ENCODE measurements at places on chromosomes 4 and X. TPM values are rescaled to one million over a fixed set of nuclear protein-coding genes. Genes with fewer than 3 reads are reported as not detected.

GRCh38 chr4:168765726-168766125 is 244.3 kb downstream of the CBR4 start:
- peak; percentile 9 for DNase-seq
- no peak overlapping the region for H3K4me3 ChIP-seq
- no peaks in the 10 kb centered on the region for H3K4me1 ChIP-seq
- H3K36me3 ChIP-seq, result no peaks in the 10 kb centered on the region

- DNase-seq, result no peak
- no peaks in the 10 kb centered on the region for H3K27me3 ChIP-seq
- peaks cover 6% of the 10 kb centered on the region for H3K4me1 ChIP-seq
- H3K27ac ChIP-seq, result no peak overlapping the region
- no peak overlapping the region for H3K4me3 ChIP-seq
- no peaks in the 10 kb centered on the region for H3K36me3 ChIP-seq
Measured at GRCh38 chr4:186342582-186342981, 76.6 kb downstream of the F11 start.

DNA sequence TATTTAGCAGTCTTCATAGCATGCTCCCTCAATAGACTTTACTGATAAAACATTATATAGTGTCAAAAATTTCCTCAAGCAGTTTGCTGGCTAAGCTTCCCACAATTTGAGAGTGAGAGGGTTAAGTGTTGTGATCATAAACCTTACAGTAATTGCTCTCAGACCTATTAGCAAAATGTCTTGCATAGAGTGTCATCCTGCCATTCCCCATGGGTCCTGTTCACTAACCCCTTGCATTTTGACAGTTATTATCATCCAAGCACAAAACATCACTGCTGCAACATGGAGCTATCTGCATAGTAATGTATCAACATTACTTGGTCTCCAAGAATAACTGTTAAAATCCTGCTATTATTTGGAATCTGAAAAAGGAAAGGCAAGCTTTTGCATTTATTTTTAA is 196.1 kb upstream of the GK2 start:
- H3K27ac ChIP-seq, result no peak overlapping the region
- H3K36me3 ChIP-seq, result no peaks in the 10 kb centered on the region
- no peaks in the 10 kb centered on the region for H3K4me1 ChIP-seq

- no peak for DNase-seq
- H3K36me3 ChIP-seq, result no peaks in the 10 kb centered on the region
- no peak overlapping the region for H3K4me3 ChIP-seq
- no peaks in the 10 kb centered on the region for H3K27me3 ChIP-seq
Measured at GRCh38 chrX:110142096-110142495, 139.2 kb downstream of the TMEM164 start.

- H3K27ac ChIP-seq, result no peak overlapping the region
- H3K27me3 ChIP-seq, result no peaks in the 10 kb centered on the region
- no peak for DNase-seq
- no peaks in the 10 kb centered on the region for H3K36me3 ChIP-seq
Measured at GRCh38 chr4:99564921-99565320, 1.1 kb upstream of the TRMT10A start.

DNA sequence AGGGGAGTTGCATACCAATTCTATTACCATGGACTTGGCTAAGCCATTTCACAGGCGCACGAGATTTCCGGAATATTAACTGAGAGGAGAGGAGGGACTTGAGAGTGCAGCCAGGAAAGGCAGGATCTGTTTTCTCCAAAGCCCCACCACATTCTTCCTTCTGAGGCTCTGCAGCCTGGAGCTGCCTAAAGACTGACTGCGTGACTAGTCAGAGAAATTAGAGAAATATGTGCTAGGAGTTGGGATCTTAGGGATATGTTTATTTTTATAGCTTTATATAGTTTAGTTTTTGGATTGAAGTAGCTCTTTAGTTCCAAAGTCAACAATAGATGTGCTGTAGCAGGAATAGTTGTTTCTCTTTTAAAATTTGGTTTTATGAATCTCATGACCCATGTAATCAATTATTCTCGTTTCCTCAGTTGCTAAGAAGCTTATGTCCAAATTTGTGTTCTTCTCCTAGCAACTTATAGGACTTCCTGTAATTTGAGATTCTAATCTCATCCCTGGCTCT is 300.1 kb upstream of the DDX53 start:
- DNase-seq, result no peak
- H3K27me3 ChIP-seq, result no peaks in the 10 kb centered on the region
- no peak overlapping the region for H3K4me3 ChIP-seq
- no peaks in the 10 kb centered on the region for H3K4me1 ChIP-seq

Gene LAMTOR3
- 16.6 TPM for total RNA-seq

Gene CCKAR
- total RNA-seq, result not detected
